Activated CD4-positive, alpha-beta T cell treated with anti-CD3 and anti-CD28 coated beads, Interleukin-2, Interleukin-4, amounts not matched to agents 100 ng/mL and 50 ng/mL, durations not matched to agents 16 hours and 8 hours (primary cell): ENCODE measurements at places on chromosomes 4 and X.

DNA sequence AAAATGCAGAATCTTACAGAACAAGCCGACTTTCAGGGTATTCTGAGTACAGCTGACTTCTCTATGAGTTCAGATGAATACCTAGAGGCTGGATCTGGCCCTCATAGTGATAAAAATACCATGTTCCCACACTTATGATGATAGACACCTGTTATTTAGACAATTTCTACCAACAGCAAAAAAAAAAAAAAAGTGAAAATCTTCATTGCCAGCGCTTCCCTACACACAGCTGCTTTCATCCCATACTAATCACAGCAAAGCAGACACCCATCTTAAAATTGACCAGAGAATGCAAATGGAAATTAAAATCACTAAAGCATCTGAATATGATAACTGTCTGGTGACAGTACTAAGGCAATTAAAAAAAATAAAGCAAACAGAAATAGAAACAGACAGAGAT lies 132.1 kb upstream of the ADGRL3 start:
- no peak for DNase-seq

GRCh38 chr4:105657117-105657765 lies 51.2 kb downstream of the INTS12 start:
- DNase-seq: no peak

DNA sequence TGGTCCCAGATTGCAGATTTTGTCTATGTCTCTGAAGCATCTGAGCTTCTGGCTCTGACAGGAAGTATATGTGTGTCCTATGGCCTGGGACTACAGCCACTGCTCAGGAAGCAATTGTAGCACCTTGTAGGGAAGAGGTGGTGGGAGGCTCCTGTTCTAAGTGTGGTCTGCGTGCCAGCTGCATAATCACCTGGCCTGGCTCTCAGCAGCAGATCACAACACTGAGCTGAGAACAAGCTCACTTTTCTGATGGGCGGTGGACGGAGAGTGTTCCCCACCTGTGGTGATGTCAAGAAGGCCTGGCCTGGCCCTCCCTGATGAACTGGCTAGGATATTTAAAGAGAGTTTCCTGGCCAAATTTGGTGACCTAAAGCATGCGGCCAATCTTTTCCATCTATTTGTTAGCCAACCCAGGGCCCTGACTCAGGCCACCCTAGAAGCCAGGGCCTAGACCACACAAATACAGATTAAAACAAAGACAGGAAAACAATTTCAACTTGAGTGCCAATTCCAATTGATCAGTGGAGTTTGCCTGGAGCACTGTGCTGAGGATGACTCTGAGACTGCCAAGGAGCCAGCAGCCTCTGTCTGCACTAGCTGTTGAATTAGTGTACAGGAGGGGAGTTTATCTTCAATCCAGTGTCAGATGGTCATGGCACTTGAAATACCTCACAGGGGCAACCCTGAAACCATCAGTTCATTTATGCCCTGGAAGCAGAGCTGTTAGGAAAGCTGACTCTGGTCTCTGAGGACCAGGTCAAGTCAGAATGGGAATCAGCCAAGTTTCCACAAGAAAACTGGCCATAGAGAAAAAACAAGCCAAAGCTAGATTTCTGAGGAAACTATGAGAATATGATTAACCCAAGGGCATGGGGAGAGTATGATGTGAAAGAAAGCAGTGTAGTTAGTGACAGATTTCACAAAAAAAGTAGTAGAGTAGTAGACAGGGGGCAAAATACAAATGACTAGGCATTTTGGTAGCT lies 47.4 kb downstream of the PRDM5 start:
- DNase-seq: no peak

GRCh38 chr4:1511441-1512041 lies 105.3 kb upstream of the NKX1-1 start:
- DNase-seq: peak; percentile 17

- DNase-seq: no peak
These were observed 248.2 kb downstream of the CAMK2D start for GRCh38 chr4:113513382-113513781.

DNA sequence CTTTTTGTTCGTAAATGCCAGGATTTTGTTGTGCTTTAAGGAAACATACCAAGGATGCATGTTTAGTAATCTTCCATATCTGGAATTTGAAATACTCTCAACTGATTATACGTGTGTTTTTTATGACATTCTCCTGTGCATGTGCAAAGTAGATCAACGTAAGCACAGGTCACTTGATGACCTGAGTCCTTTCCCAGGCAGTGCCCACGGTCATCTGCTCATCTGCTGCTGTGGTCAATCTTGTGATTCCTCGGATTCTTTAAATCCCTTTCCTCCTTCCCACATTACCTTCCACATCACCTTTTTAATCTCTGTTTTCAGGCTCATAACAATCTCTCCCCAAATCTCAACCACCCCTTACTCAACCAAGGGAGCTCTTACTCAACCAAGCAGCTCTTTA lies 104.1 kb downstream of the RASL11B start:
- no peak for DNase-seq

GRCh38 chr4:121792966-121793365 lies 8.2 kb upstream of the EXOSC9 start:
- DNase-seq: no peak

DNA sequence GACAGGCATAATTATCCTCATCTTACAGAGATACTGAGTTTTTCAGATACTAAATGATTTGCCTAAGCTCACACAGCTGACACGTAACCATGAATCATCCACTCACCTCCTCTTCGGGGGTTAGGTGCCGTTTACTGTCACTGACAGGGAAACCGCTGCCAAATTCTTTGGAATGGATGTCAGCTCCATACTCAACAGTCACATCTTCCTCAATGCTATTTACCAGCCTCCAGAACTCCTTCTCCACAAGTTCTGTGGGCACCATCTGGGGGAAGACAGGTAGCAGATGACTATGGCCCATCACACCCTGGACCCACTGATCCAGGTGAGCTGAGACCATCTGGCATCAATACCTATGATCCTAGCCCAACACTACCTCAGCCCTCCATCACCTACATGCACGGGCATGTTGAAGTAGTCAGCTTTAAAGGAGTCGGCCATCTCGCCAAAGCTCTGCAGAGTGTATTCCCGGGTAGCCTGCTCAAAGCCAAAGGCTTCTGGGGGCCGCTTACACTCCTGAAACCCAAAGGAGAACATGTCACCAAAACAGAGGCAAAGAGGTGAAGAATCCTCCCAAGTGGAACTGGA lies 13.5 kb downstream of the KDM5C start:
- no peak for DNase-seq

GRCh38 chrX:115960440-115961084 lies 210.0 kb upstream of the AGTR2 start:
- DNase-seq: no peak

DNA sequence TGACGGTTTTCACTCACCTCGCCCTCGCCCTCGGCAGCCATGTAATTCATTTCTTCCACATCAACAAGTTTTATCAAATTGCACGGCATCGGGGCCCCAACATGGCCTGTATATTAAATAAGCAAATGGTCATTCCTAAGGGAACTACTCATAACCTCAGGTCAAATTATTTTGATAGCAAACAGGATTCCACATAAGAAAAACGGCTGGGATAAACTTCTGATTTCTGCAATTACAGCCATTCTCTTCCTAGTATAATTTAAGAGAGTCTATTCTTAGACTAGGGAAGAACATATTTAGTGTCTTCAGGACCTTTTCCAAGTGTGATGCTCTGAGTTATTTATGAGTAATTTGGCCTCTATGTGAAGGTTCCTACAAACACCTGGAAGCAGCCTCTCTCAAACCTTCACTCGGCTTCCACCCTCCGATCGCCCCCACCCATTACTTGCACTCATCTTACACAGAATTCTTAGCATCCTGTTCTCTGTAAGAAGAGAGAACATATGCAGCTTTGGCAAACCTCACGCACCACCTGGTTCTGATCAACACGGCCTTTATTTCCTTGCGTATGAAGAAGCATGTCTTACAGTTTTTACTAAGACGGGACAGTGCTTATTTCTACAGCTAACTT lies 29.4 kb upstream of the CENPU start:
- DNase-seq: no peak

DNA sequence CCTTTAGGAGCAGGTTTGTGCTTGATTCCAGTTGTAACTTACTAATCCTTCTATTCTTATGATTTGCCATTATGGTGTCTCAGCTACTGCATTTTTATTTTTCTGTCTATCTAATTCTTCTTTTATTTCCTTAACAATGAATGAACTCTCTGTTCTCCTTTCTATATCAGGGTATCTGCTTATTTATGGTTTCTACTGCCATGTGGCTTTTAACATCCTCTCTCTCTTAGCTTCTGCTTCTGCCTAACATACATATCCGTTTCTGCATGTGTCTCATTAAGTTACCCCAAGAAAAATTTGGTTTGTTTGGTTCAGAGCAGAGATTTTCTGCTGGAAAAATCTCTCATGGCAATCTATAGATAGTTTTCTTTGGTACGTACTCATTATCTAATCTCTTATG lies 614.4 kb downstream of the RPA4 start:
- DNase-seq: no peak

DNA sequence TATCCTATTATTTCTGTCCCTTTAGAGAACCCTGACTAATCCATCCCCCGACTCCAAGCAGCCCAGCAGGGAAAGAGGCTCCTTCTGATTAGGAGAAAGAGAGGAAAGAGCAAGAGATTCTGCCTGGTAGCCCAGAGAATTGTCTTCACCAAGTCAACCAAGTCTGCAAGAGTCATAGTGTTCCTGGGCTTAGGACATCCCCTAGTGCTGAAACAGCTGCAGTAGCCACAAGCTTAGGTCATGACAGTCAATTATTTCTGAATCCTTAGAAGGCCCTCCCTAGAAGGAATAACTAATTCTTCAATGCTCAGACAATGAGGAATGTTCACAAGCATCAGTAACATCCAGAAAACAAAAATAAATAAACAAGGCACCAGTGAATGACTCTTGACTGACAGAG lies 480.3 kb upstream of the GRIA3 start:
- DNase-seq: no peak

- no peak for DNase-seq
These were observed 8.2 kb upstream of the TEX11 start for GRCh38 chrX:70916754-70917153.

DNA sequence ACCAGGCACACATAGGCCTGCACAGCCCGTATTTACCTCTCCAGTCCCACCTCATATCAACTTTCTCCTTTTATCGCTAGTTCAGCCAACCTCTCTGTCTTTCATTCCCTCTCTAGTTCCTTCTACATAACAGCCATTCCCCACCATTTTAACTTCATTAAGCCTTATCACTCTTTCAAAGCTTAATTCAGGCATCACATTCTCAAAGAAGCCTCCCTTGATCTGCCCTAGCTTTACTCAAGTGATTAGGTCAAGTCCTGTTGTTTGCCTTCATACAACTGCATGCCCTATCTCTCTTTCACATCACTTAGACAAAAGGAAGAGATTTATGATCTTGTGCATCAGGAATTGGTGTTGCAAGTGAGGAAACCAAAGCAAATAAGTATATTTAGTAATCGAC lies 74.2 kb downstream of the ALPK1 start:
- no peak for DNase-seq

GRCh38 chr4:188275686-188276085 lies 136.4 kb downstream of the TRIML1 start:
- DNase-seq: no peak
